BE2C (cell line): ENCODE measurements at places on chromosomes 1 and 21.
A peak's percentile ranks its signal among the peaks of the same experiment; 100 is the strongest.

GRCh38 chr1:111236806-111237205, 9.3 kb downstream of the CHI3L2 start:
- no peak for DNase-seq

- no peak for DNase-seq
Observed at GRCh38 chr1:168396940-168397684, 116.4 kb downstream of the TBX19 start.

DNA sequence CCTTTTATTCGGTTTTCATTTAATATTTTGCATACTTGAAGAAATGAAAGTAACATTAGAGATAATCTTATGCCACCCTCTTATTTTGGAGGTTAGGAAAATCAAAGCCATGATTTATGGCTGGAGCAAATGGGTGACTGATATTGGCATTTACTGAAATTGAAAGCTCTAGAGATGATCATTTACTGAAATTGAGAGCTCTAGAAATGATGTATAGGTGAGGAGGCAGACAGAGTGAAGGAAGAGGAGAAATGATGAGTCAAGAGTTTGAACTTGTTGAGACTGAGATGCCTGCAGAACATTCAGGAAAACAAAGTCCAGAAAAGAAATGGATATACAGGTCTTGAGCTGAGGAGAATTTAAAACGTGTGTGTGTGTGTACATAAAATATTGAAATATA, 217.6 kb downstream of the LTN1 start:
- no peak for DNase-seq

GRCh38 chr1:34790985-34791384, 1.8 kb upstream of the GJA4 start:
- DNase-seq, result no peak

DNA sequence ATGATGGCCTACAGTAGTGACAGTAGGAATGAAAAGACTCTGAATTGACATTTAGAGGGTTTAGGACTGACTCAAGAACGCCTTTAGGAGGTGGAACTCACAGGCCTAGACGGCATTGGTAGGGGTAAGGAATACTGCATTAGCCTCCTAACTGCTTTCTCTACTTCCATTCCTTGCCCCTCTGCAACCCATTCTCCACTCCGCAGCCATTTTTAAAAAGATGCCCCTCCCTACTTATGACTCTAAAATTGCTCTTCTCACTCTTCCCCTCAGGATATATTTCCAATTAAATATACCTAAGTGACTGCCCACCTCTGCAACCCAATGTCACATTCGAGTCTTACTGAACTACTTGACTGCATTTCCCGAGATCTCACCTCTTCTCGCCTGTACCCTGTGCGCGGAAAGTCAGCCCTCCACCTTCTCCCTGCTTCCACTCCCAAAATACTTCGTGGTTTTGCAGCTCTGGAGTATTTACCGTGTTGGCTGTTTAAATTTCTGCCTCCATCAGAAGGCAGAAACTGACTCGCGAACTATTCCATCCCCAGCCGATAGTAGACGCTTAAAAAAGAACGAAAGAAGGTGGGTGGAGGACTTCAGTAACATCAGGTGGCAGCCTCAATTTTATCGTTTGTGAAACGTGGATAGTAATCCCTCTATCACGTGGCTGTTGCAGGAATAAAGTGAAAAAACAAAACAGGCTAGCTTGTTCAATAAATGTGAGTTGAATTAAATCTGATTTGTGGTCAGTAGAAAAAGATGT, 1.1 kb upstream of the YBX1 start:
- no peak for DNase-seq

- peak; percentile 55 for DNase-seq
Observed at GRCh38 chr1:41241749-41242341, at the start of gene SCMH1. Gene SCMH1 (minus strand): TSS chr1:41242306. CDS start chr1:41186133, 56,173 bp downstream.

- DNase-seq, result peak; percentile 93
Observed at GRCh38 chr1:209850342-209850979, 22.7 kb downstream of the UTP25 start.

DNA sequence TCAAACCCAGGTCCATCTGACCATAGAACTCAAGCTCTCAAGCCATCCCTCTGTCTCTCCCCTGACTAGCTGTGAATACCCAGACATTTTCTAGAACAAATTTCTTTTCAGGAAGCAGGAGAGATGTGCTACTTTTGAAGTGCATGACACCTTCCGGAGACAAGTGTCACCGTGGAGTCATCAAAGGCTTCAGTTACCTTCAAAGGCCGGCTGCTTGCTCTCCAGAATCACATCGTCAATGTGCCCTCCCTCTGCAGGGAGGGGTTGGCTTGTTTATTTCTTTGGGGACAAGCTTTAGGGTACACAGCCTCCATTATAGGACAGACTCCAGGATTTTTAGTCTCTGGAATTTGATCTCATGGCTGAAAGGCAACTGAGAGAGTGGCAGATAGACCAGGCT, 37.7 kb upstream of the IGSF21 start:
- DNase-seq, result no peak

- no peak for DNase-seq
Observed at GRCh38 chr21:21085206-21085605, 87.0 kb downstream of the NCAM2 start.

- DNase-seq, result no peak
Observed at GRCh38 chr1:21669258-21670058, at the start of gene RAP1GAP. Gene RAP1GAP (minus strand): TSS chr1:21669357. CDS start chr1:21620032, 49,325 bp downstream.

- DNase-seq, result peak; percentile 87
Observed at GRCh38 chr1:6246497-6247467, 2.8 kb downstream of the HES3 start.

DNA sequence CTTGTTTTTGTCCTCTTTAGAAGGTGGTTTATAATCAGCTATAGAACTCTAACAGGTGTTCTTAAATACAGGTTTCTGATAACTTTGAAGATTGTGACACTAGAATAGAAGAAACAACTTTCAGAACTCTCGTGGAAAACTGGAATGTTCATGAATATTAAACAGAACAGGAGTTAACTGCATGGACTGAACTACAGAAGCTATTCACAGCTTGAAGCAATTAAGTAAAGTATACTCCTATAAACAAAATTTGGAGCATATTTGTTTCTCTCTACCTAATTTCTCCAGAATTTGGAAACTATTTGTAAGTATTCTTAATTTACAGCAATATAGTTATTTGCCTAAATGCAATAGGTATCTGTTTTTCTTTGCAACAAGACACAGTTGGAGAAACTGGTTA, 824.8 kb downstream of the ADGRL2 start:
- no peak for DNase-seq

DNA sequence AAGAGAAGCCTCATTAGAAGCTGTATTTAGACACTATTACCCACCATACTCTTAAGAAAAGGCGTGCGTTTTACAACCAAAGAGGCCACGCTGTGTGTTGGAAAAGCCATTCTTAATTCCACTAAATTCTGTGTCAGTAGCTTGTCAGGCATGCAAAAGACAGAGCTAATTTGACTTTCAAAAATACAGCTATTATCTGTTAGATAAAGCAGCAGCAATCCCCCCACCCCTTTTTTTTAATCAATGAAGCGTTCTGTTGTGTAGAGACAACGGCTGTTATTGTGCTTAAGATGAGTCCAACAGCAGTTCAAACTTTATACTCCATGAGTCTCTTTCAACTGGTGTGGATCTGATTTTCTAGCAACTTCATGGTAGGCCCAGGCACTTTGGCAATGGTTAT, 43.5 kb downstream of the PLA2G4A start:
- no peak for DNase-seq

GRCh38 chr1:100542285-100542684, 4.3 kb downstream of the GPR88 start:
- no peak for DNase-seq

DNA sequence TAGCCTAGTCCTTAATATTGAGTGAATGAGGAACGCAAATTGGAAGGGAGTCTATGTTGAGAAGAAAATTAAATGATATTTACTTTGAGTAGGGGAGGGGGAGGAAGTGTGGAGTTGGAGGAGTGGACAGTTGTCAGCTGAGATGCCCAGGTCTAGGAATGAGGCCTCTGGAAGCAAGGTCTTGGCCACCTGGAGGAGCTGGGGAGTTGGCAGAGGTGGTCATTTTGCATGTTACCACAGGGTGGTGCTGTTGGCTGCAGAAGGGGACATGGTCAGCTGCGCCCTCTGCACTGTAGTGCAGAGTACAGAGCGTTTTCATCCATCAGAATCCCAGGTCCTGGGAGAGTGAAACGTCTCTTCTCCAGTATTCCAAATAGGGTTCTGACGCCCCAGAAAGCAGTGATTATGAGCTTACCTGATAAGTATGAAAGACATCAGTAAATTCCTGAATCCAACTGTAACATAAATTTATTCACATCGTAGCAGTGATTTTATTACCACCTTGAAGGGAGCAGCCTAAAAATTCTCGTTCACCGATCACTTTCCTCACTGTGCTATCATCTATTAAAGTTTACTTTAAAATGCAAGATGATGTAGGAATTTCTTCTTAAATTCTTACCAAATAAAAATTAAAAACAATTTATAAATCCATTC, 13.8 kb downstream of the PARK7 start:
- DNase-seq, result peak; percentile 58

DNA sequence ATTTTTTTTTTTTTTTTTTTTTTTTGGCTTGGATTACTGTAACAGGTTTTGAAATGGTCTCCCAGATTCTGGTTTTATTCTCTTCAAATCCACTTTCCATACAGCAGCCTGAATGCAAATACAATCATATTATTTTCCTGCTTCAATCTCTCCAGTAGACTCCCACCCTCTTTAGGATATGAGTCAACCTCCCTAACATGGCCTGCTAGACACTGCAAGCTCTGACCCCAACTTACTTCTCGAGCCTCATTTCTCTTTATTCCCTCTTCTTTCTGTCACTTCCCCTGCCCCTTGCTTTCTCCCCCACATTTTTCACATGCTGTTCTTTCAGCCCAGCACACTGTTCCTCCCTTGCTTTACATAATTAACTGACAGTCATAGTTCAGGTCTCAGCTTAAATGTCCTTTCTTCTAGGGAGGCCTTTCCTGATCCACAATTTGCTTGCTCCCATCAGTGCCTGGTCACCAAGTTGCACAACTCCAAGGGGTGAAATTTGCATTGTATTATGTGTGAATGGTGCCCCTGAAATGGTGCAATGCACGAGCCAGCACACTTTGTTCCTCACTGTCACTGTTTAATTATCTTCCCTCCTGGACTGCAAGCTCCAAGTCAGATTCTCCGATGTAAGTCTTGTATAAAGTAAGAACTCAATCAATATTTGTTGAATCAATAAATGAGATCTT, 22.1 kb upstream of the IL19 start:
- DNase-seq, result no peak

GRCh38 chr1:16300436-16300835, 51.8 kb downstream of the FBXO42 start:
- DNase-seq, result no peak

- DNase-seq, result no peak
Observed at GRCh38 chr1:243851257-243851756, 1.3 kb upstream of the AKT3 start.

- DNase-seq, result peak; percentile 29
Observed at GRCh38 chr1:170049176-170049800, 25.2 kb downstream of the KIFAP3 start.

DNA sequence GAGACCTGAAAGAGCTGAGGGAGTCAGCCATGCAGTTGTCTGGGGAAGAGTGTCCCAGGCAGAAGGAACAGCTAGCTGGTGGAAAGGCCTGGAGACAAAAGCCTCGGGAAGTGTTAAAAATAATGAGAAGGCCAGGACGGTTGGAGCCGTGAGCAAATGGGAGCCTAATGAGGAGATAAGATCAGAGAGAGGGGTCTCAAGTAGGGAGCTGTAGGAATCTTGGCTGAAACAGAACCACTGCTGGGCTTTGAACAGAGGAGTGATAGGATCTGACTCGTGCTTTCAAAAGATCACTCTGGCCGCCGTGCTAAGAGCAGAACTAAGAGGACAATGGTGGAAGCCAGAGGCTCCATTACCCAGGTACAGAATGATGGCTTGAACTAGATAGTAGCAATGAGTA, 1.9 kb upstream of the FOXJ3 start:
- DNase-seq, result no peak

- DNase-seq, result no peak
Observed at GRCh38 chr1:221766210-221766609, 24.3 kb upstream of the DUSP10 start.

- DNase-seq, result no peak
Observed at GRCh38 chr21:24423546-24423945, 1183.7 kb downstream of the MRPL39 start.

DNA sequence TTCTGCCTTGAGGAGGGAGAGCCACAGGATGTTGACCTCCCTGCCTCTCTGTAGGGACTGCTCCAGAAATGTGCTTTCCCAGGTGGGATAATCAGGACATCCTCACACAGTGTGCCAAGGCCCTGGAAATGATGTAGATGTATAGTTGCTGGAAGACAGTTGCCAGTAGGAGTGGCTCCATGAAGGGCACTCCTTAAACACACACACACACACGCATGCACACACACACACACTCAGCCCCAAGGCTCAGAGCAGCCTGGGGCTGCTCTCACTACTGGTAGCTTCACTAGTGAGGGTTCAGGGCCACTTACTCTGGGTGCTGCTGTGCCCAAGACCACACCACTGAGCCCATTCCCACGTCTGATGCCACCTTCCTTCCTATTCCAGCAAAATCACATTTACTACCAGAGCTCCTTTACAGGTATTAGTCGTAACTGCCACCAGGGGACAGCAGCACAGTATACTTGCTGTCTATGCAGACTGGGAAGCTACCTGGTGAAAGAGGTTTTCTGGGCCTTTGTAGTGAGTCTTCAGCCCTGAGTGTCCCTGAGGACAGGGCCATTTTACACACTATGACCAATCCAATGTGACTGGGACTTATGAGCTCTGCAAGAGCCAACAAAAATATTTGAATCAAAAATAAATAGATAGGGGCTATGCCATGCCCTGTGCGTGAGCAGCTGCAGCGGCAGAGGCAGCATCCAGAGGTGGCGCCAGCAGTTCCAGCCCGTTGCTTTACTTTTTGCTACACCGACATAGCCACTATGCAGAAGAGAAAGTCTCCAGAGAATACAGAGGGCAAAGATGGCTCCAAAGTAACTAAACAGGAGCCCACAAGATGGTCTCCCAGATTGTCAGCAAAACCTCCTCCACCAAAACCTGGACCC, 15.0 kb downstream of the CRNN start:
- no peak for DNase-seq

- no peak for DNase-seq
Observed at GRCh38 chr1:192530254-192530653, 45.3 kb upstream of the RGS1 start.

GRCh38 chr1:168374566-168374965, 93.9 kb downstream of the TBX19 start:
- no peak for DNase-seq

DNA sequence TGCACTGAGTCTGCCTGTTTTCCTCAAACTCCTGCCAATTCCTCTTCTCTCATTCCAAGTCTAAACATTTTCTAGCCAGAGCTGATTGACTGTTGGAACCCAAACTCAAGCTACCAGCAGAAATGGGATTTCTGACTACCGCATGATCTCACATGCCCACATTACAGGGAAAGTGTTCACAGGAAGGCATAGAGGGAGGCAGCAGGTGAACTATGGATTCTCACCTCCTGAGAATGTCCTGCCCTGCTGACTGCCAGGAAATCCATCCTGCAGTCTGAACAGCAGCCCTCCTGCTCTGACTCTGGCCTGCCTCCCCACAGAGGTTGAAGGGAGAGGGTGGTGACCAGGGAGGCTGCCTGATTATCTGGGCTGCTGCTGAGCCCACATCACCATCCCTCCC, 22.5 kb downstream of the IQGAP3 start:
- DNase-seq, result no peak

- DNase-seq, result no peak
Observed at GRCh38 chr1:156747742-156748669, 3.5 kb downstream of the HDGF start.

GRCh38 chr1:175572932-175573868, 170.2 kb downstream of the TNR start:
- peak; percentile 59 for DNase-seq

- DNase-seq, result no peak
Observed at GRCh38 chr1:198726455-198726854, 87.6 kb downstream of the PTPRC start.
